ENCODE measurements at places on chromosomes 11 and 22. TPM values are rescaled to one million over a fixed set of nuclear protein-coding genes. Genes with fewer than 3 reads are reported as not detected.
A peak's percentile ranks its signal among the peaks of the same experiment; 100 is the strongest.

DNA sequence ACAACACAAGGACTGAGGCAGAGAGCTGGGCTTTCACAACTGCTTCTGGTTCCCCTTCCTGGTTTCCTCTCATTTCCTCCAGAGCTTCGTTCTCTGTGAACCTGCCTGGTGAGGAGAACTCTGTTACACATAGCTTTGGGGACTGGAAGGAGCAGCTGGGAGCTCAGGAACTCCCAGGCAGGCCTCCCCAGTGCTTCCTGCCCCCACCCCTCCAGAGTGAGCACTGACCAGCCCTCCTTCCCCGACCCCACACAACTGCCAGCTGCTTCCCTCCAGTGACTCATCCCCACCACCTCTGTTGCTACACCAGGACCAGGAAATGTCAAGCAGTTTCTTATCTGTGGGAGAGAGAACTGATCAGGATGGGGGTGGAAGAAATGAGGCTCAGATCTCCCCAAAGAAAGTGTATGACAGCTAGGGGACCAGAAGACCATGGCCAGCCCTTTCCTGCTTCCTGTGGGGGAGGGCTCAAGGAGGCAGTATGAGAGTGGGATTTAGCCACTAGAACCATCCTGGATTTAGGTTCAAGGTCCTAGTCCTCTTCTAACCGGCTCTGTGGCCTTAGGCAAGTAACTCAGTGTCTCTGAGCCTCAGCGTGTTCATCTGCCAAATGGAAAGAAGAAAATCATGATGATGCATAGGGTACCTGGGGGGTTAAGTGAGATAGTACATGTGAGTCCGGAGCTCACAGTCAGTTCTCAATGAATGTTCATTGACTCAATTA is 4.5 kb upstream of the TP53I11 start:
- DNase-seq, result peak; percentile 84

GRCh38 chr11:103998826-103999508 is 37.5 kb upstream of the DDI1 start:
- no peak for DNase-seq

Gene OR5B21
- not detected for polyA plus RNA-seq

DNA sequence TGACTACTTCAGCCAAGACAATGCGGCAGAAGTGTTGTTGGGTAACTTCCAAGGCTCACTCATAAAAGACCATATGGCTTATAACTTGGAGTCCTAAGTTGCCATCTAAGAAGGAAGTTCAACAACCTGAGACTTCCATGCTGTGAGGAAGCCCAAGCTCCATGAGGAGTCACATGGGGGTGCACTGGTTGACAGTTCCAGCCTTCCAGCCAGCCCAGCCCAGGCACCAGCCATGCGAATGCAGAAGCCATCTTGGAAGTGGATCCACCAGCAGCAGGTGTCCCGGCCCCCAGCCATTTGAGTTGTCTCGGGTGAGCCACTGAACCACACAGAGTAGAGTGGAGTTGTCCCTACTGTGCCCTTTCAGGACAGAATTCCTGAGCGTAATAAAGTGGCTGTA is 32.8 kb upstream of the WNT7B start:
- no peak for DNase-seq

- DNase-seq, result no peak
Observed at GRCh38 chr11:110287537-110287936, 8.9 kb downstream of the RDX start.

- no peak for DNase-seq
Observed at GRCh38 chr22:24843048-24843447, 37.0 kb downstream of the SGSM1 start.

- no peak for DNase-seq
Observed at GRCh38 chr22:39087881-39088684, 9.0 kb upstream of the APOBEC3H start.

- no peak for DNase-seq
Observed at GRCh38 chr11:94002226-94002625, 18.9 kb upstream of the HEPHL1 start.

Gene RFPL3
- not detected for polyA plus RNA-seq
